ENCODE measurements at places on chromosomes 3 and 15.

DNA sequence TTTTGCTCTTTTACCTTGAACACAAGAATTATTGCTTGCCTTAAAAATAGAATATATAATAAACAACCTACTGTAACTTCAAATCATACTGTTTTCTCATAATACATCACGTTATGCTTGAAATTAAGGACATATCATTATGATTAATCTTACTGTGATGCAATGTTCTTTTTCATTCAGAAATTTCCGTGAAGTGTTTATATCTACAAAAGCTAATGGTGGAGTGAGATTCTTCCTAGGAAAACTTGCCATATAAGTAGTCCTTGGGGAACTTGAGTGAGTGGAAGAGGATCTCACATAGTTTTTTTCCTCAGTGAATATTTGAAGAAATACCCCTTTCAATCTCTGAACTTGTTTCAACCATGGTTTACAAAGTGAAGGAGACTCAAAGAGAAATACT, 498.7 kb upstream of the CBLB start:
- peaks cover 5% of the 10 kb centered on the region for H3K4me1 ChIP-seq
- no peaks in the 10 kb centered on the region for H3K27me3 ChIP-seq
- DNase-seq = no peak
- no peaks in the 10 kb centered on the region for H3K36me3 ChIP-seq
- no peak overlapping the region for H3K27ac ChIP-seq

DNA sequence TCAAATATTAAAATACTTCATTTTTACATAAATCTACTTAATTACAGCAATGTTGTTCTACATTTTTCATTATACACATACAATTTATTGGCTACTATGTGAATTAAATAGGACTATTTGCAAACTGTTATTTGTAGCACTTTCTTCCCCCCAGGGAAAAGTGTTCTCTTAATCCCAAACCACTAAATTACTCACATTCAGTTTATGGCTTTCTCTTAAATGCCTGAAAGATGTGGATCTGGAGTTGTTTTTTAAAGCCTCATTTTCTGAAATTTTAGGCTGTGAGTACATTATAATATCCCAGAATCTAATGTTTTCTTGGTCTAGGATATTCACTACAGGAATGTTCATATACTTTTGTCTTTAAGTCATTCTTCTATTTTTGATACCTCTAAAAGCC, 32.7 kb downstream of the PRTG start:
- peaks cover 3% of the 10 kb centered on the region for H3K27me3 ChIP-seq
- no peak for DNase-seq
- no peak overlapping the region for H3K4me3 ChIP-seq
- no peaks in the 10 kb centered on the region for H3K36me3 ChIP-seq
- H3K27ac ChIP-seq = no peak overlapping the region

- DNase-seq = no peak
- no peaks in the 10 kb centered on the region for H3K4me1 ChIP-seq
- H3K36me3 ChIP-seq = no peaks in the 10 kb centered on the region
- no peak overlapping the region for H3K27ac ChIP-seq
Observed at GRCh38 chr15:36658312-36658711, 78.9 kb downstream of the CDIN1 start.

DNA sequence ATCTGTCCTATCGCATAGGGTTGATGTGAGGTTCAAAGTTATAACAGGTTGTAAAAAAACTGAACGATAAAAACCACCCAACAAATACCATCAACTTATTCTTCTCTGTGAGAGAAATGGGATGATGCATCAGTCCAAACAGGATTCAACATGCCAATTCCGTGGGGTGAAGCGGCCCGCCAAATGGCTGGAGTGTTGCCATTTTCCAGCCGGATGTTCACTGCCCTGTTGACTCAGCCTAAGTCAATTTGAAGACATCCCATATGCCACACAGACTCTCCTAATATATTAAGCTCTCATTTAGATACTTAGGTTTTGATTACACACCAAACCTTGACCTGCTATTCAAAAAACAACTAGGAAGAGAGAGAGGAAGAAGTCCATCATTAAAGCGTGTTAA, 311.1 kb downstream of the VPS13C start:
- H3K27me3 ChIP-seq = no peaks in the 10 kb centered on the region
- H3K36me3 ChIP-seq = no peaks in the 10 kb centered on the region
- H3K27ac ChIP-seq = no peak overlapping the region
- H3K4me1 ChIP-seq = no peaks in the 10 kb centered on the region

DNA sequence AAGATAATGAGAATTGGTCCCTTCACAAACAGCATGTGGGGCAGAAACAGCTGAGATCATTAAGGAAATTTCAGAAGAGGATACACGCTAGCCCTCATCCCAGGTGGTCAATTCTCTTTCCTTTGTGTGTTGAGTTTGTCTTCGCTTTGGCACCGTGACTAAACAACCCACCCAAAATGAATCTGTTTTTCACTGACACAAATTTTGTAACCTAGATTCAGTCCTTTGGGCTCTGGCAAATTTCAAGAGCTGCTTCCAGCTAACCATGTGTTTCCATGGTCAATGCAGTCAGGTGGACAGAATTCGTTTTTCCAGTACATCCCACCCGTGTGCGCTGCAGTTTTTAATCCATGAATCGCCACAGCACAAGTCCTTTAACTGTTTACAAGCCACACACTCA, 435.4 kb downstream of the WDR72 start:
- no peaks in the 10 kb centered on the region for H3K4me1 ChIP-seq
- no peaks in the 10 kb centered on the region for H3K36me3 ChIP-seq
- H3K27ac ChIP-seq = no peak overlapping the region
- no peak overlapping the region for H3K4me3 ChIP-seq

DNA sequence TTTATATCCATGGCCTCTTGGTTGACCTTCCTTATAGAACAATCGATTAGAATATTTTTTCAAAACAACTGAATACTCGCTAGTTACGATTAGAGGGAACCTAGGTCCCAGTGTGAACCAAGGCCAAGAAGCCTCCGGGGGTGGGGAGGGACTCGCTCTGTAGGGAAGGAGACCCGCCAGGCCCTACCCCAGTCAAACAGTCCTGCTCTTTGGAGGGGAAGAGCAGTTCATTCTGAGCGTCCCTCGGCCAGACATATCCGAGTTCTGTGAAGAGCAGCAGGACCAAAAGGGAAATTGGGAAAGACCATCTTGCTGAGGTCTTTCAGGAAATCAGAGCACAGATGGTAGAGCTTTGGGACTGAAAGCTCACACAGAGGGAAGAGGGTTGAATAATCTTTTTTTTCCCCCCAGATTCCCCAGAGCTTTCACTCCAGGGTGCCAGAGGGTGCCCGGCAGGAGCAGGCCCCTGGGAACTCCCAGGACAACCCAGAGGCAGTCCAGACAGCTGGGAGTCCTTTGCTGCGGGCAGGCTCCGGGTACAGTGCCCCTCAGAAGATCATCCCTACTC, 137.2 kb upstream of the HES1 start:
- H3K36me3 ChIP-seq = no peaks in the 10 kb centered on the region
- DNase-seq = no peak
- no peak overlapping the region for H3K4me3 ChIP-seq
- H3K27ac ChIP-seq = no peak overlapping the region
- no peaks in the 10 kb centered on the region for H3K4me1 ChIP-seq

- H3K4me3 ChIP-seq = no peak overlapping the region
- no peaks in the 10 kb centered on the region for H3K4me1 ChIP-seq
- H3K36me3 ChIP-seq = no peaks in the 10 kb centered on the region
- no peaks in the 10 kb centered on the region for H3K27me3 ChIP-seq
Observed at GRCh38 chr3:164732166-164732565, 346.1 kb downstream of the SI start.

GRCh38 chr15:59315914-59316451, 56.7 kb downstream of the MYO1E start:
- H3K36me3 ChIP-seq = no peaks in the 10 kb centered on the region
- H3K27me3 ChIP-seq = no peaks in the 10 kb centered on the region

DNA sequence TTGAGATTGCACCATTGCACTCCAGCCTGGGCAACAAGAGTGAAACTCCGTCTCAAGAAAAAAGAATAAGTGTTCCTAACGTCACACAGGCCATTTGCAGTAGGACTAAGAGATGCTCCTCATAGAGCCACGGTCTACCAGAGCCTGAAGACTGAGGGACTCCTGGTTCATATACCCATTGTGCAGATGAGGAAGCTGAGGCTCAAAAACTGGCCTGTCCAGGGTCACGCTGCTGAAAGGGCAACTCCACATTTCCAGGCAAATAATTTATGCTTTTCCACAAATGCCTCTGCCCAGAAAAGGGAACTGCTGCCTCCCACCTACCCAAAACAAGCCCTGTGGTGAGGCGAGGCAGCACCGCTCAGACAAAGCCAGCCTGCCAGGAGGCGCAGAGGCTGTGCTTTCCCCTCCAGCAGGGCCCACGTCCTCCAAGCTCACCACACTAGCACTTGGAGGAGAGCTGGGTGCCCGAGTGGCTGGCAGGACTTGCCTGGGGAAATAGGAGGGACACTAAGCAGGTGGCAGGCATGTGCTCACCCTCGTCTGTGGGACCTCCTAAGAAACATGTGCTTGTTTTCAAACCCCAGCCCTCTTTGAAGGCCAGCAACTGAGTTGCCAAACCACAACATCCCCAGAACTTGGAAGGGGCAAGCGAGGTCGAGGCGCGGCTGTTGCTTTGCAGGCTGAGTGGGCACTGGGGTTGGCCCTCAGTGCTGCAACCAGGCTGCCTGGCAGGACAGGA, 195.6 kb downstream of the XXYLT1 start:
- no peak overlapping the region for H3K4me3 ChIP-seq
- peak; percentile 40 for DNase-seq
- no peaks in the 10 kb centered on the region for H3K27me3 ChIP-seq

- H3K4me3 ChIP-seq = no peak overlapping the region
- no peaks in the 10 kb centered on the region for H3K4me1 ChIP-seq
- H3K36me3 ChIP-seq = no peaks in the 10 kb centered on the region
- no peak for DNase-seq
Observed at GRCh38 chr3:2985479-2985878, 124.7 kb downstream of the IL5RA start.

GRCh38 chr3:132841621-132842020, 119.4 kb upstream of the NPHP3 start:
- DNase-seq = no peak
- H3K36me3 ChIP-seq = no peaks in the 10 kb centered on the region
- no peaks in the 10 kb centered on the region for H3K4me1 ChIP-seq
- no peak overlapping the region for H3K27ac ChIP-seq
- H3K4me3 ChIP-seq = no peak overlapping the region

GRCh38 chr3:53589806-53590205, 95.4 kb downstream of the CACNA1D start:
- no peaks in the 10 kb centered on the region for H3K27me3 ChIP-seq
- no peak overlapping the region for H3K4me3 ChIP-seq
- DNase-seq = no peak
- no peak overlapping the region for H3K27ac ChIP-seq

GRCh38 chr3:101074518-101074917, 81.3 kb upstream of the ABI3BP start:
- DNase-seq = no peak
- no peak overlapping the region for H3K27ac ChIP-seq
- H3K27me3 ChIP-seq = no peaks in the 10 kb centered on the region
- no peaks in the 10 kb centered on the region for H3K36me3 ChIP-seq
- H3K4me3 ChIP-seq = no peak overlapping the region

GRCh38 chr3:119794971-119795612, 13.2 kb downstream of the NR1I2 start:
- no peak for DNase-seq
- no peaks in the 10 kb centered on the region for H3K27me3 ChIP-seq
- H3K4me3 ChIP-seq = no peak overlapping the region
- H3K36me3 ChIP-seq = no peaks in the 10 kb centered on the region
- H3K27ac ChIP-seq = no peak overlapping the region

DNA sequence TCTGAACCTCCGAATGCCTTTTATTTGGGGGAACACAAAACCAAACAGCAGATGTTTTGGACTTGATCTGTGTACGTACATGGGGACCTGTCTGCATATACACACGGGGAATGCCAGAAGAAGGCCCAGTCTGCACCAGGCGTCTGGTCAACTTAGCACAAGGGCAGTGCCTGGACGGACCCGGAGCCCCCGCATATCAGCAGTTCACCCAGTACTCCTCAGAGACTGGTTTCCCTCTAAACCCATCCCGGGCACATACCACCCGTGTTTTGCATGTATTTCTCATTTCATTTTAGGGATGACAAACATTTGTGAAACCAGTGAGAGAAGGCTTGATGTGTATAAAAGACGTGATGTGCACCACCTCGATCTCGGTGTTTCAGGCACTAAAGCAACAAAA, 49.7 kb downstream of the KLHL25 start:
- H3K27ac ChIP-seq = no peak overlapping the region
- no peak overlapping the region for H3K4me3 ChIP-seq
- H3K27me3 ChIP-seq = no peaks in the 10 kb centered on the region

DNA sequence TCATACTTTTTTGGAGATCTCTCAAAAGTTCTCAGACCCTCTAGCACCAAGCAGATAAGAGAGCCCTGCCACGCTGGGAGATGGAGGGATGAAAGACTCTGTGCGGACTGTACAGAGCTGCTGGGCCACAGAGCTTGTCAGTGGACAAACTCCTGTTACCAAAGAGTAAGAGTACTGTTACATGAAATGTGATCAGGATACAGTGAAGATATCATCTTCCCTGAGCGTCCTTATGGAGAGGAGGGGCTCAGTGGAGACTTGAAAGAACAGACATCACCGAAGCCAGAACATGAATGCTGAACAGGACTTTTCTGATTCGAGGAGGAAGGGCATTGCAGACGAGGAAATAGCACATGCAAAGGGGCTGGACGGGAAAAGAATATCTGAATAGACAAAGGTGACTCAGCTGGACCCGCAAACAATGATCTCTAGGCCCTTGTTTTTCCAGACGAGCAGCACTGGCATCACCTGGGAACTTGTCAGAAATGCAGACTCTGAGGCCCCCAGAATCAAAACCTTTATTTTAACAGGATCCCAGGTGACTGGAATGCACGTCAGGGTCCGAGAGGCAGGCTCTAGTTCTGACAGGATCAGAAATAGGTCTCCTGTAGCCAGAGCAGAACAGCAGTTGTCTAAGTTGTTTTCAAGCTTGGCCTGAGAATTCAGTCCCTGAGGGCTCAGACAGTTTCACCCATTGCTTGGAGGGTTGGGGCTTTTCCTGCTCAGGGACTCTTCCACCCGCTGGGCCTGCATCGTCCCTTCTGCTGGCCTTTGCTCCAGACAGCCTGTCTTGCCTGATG, 277.9 kb downstream of the RPLP1 start:
- H3K4me3 ChIP-seq = no peak overlapping the region
- no peaks in the 10 kb centered on the region for H3K27me3 ChIP-seq
- peaks cover 8% of the 10 kb centered on the region for H3K4me1 ChIP-seq
- H3K36me3 ChIP-seq = no peaks in the 10 kb centered on the region
- DNase-seq = no peak

GRCh38 chr3:107989661-107990060, 101.2 kb downstream of the CD47 start:
- H3K27me3 ChIP-seq = no peaks in the 10 kb centered on the region
- peaks cover 14% of the 10 kb centered on the region for H3K4me1 ChIP-seq
- H3K27ac ChIP-seq = no peak overlapping the region
- H3K36me3 ChIP-seq = no peaks in the 10 kb centered on the region
- no peak overlapping the region for H3K4me3 ChIP-seq
- DNase-seq = no peak

GRCh38 chr3:43796041-43796596, 105.4 kb downstream of the ABHD5 start:
- no peak for DNase-seq
- H3K27ac ChIP-seq = no peak overlapping the region

GRCh38 chr15:76345583-76345879, 9.0 kb downstream of the ISL2 start:
- no peak overlapping the region for H3K4me3 ChIP-seq
- no peak for DNase-seq
- H3K36me3 ChIP-seq = no peaks in the 10 kb centered on the region

- H3K27me3 ChIP-seq = no peaks in the 10 kb centered on the region
- no peaks in the 10 kb centered on the region for H3K36me3 ChIP-seq
- DNase-seq = no peak
- no peak overlapping the region for H3K27ac ChIP-seq
Observed at GRCh38 chr3:169931747-169932520, 20.6 kb downstream of the SAMD7 start.

GRCh38 chr3:122208579-122208978, 25.1 kb downstream of the CASR start:
- no peaks in the 10 kb centered on the region for H3K4me1 ChIP-seq
- no peak overlapping the region for H3K4me3 ChIP-seq
- DNase-seq = no peak
- no peaks in the 10 kb centered on the region for H3K36me3 ChIP-seq
- no peaks in the 10 kb centered on the region for H3K27me3 ChIP-seq
